CD4-positive, alpha-beta T cell treated with Interleukin-10 for 1 hour (primary cell): ENCODE measurements at places on chromosomes 1 and 21.

DNA sequence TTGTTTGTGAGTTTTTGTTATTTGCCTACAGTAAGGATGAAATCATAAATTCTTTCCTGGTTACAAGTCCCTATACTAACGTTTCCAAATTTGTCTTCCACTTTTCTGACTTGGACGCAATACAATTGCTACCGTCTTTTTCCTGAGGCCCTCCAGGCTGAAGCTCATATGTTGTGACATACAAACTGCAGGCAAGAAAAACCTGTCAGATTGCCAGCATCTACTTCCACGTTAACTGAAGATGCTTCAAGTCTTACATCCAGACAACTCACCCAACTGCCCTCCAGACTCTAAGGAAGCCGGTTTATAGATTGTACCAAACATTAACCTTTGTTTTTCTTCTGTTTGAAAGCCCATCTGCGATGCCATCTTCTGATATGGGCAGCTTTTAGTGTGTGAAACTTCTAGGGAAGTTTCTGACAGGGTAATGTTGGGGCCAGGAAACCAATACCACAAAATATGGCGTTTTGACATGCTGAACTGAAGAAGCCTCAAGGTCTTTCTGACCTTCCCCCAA lies 21.4 kb upstream of the RNF11 start:
- DNase-seq: peak; percentile 21

- no peak for DNase-seq
Measured at GRCh38 chr1:208475449-208475848, 231.3 kb upstream of the PLXNA2 start.

- peak; percentile 31 for DNase-seq
Measured at GRCh38 chr21:17931080-17931479, 111.9 kb upstream of the C21orf91 start.

- DNase-seq: no peak
Measured at GRCh38 chr1:220786337-220787068, at the start of gene MTARC1. TSS of gene MTARC1 (plus strand) at chr1:220786913. CDS start at chr1:220786945, 32 bp downstream.

DNA sequence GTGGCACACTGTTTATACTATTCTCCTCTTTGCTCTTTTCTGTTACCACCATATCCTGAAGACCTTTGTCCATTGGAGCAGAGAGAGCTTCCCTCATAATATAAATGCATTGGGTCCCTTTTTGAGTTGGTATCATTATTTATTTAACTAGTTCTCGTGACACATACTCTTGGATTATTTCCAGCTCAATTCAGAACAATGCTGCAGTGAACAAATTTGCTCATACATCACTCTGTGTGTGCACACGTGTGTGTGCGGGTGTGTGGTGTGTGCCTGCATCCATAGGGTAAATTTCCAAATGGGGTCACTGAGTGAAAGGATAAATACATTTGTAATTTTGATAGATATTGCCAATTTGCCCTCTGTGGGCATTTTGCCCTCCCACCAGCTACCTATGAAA lies 5.8 kb downstream of the PLA2G2A start:
- no peak for DNase-seq

DNA sequence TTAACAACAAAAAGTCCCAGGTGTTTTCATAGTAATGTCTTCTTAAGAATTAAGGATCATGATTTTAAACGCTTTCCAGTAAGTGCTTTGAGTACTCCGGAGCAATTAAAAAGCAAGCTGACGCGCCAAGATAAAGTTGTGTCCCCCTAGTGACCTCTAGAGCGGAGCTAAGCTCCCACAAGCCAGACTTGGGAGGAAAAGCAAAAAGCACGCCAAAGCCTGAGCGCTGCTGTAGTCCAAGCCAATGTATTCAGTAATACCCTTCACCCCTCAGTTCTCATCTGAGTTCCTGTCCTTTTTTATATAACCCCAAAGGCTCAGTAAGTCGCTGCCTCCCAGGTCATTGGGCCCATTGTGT lies 3.5 kb upstream of the SLC44A5 start:
- DNase-seq: no peak

DNA sequence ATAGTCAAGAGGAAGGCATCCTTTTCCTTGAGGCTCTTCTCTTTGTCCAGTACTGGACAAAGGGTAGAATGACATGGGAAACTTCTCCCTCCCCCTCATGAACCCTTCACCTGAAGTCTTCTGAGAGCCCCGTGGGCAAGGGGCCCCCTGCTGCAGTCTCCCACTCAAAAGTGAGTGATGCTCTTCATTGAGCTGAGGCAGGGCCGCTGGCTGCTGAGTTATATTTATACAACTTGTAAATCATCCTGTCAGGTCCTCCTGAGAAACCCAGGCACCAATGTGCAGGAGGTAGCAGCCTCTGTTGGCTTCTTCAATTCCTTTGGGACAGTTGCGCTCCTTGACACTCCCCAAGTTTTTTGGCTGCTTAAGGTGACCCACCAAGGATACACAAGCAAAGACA lies 150.2 kb downstream of the IGSF21 start:
- no peak for DNase-seq
